ENCODE measurements at places on chromosomes 4 and X.

- DNase-seq: no peak
Observed at GRCh38 chrX:848386-848785, 217.8 kb downstream of the SHOX start.

DNA sequence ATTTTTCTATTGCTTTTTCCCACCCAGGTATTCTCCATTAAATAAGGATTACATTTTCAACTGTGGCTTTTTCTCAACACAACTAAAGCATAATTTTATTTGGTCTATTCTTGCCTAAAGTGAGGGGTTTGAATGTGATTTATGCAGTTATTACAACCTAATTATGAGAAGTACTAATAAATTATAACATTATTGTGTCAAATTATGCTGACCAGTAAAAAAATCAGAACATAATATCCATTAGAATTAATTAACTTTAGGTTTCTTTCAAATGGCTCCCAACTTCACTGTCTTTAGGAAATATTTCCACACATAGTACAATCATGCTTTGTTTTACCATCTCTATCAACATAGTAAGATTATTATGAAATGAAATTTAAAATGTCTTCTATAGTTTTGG lies 1293.9 kb downstream of the FSTL5 start:
- DNase-seq: no peak

GRCh38 chr4:175252642-175253041 lies 334.5 kb downstream of the ADAM29 start:
- no peak for DNase-seq

DNA sequence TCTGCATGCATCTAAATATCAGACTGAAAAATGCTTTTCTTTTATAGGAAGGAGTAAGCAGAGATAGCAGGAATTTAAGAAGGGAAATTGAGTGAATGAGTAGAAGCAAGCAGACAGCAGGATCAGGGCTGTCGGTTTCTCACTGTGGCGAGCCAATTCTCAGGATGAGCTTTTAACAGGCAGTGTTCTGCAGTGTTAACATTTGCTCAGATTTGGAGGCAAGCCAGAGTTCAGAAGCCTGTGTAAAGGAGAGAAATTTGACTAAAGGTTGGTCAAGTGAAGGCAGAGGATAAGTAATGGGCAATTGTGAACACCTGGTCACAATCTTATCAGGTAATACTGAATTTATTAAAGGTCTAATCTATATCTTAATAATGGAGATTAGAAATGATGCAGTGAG lies 133.3 kb upstream of the MAGEB16 start:
- no peak for DNase-seq

DNA sequence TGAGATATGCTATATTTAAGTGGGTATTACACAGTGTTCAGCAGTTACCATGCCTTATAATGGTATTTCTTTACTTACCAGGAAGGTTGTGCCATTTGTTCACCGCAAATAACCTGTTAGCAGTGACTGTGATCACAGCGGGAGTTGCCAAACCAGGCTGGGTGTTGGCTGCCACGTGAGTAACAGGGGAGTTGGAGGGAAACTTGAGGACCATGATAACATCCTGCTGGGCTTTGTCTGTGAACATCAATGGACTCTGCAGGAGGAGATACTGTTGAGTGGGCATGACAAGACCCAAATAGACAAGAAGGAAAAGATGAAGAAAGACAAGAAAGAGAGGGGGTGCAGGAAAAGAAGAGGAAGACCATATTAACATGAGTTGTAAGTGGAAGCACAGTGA lies 242.9 kb downstream of the DCLK2 start:
- no peak for DNase-seq

DNA sequence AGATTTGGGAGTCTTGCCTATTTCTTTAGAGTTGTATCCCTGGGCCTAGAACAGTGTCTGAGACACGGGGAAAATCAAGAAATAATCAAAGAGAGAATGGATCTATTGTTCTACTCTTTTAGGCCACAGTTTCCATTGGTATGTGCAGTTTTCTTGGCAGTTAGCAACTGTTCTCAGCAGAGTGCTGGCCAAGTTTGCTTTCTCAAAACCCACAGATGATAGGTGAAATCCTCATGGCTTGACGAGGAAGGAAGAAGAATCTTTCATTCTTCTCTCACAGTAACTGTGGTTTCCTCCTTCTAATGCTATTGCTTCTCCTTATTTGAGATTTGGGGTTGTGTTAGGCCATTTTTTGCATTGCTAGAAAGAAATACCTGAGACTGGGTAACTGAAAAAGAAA lies 42.2 kb downstream of the AGA start:
- DNase-seq: no peak

DNA sequence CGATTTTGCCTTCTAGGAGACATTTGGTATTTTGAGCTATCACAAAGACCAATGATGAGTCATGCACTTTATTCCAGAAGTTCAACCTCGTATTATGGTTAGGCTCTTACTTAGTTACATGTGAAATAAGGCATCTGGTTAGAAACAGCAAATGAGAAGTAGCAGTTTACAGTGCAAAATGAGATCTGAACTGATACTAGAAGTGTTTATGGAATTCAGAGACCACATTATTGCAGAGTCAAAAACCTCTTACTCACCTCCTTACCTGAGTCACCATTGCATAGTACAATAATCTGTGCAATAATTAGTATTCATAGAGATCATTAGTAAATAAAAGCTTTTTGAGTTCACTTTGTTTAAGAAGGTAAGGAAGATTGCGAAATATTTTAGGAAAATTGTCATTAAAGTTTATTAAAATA lies 38.7 kb downstream of the SEC24B start:
- DNase-seq: peak; percentile 5

DNA sequence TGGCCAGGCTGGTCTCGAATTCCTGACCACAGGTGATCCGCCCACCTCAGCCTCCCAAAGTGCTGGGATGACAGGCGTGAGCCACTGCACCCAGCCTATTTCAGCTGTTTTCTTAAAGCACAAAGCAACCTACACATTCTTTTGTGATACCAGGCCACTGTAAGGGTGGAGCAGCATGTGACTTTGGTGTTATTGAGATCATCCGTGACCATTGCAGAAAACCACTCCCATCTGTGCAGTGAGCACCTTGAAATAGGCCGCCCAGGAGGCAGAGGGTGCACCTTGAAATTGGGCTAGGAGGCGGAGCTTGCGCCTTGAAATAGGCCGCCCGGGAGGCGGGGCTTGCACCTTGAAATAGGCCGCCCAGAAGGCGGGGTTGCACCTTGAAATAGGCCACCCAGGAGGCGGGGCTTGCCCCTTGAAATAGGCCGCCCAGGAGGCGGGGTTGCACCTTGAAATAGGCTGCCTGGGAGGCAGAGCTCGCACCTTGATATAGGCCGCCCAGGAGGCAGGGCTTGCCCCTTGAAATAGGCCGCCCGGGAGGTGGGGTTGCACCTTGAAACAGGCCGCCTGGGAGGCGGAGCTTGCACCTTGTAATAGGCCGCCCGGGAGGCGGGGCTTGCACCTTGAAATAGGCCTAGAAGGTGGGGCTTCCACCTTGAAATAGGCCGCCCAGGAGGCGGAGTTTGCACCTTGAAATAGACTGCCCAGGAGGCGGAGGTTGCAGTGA lies 9.0 kb upstream of the SLC25A6 start:
- no peak for DNase-seq
